ENCODE measurements at places on chromosomes 2 and 18. TPM values are rescaled to one million over a fixed set of nuclear protein-coding genes. Genes with fewer than 3 reads are reported as not detected.

CDKL4 gene
- total RNA-seq, result not detected

NEUROD1 gene
- total RNA-seq, result not detected

NAT8 gene
- total RNA-seq, result not detected

CLEC4F gene
- not detected for total RNA-seq

GAREM1 gene
- total RNA-seq, result 0.11 TPM

PROKR1 gene
- total RNA-seq, result not detected

GCKR gene
- not detected for total RNA-seq

ING5 gene
- 51.8 TPM for total RNA-seq

MAL gene
- total RNA-seq, result 5.6 TPM

VAMP5 gene
- 7.3 TPM for total RNA-seq

LMAN1 gene
- total RNA-seq, result 130 TPM

RGPD3 gene
- total RNA-seq, result 0.16 TPM
